ENCODE measurements at places on chromosomes 7 and 10.

- no peak for DNase-seq
Measured at GRCh38 chr7:101155303-101155702, 1.0 kb downstream of the AP1S1 start.

DNA sequence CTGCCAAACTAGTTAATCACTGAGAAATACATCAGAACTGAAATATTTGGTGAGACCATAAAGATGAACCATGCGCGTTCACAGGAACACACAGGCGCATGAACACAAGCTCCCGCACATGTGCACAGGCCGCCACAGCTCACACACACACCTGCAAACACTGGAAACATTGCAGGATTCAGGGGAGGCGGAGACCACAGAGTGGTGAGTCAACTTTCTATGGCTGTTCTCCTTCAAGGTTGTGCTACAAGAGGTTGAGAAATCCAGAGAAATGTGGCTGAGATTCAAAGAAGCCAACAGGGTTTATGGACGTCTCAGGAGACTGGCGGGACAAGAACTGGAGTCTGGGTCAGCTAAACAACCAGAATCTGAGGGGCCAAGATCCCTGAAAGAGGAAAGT, 17.8 kb downstream of the ESYT2 start:
- DNase-seq, result no peak

DNA sequence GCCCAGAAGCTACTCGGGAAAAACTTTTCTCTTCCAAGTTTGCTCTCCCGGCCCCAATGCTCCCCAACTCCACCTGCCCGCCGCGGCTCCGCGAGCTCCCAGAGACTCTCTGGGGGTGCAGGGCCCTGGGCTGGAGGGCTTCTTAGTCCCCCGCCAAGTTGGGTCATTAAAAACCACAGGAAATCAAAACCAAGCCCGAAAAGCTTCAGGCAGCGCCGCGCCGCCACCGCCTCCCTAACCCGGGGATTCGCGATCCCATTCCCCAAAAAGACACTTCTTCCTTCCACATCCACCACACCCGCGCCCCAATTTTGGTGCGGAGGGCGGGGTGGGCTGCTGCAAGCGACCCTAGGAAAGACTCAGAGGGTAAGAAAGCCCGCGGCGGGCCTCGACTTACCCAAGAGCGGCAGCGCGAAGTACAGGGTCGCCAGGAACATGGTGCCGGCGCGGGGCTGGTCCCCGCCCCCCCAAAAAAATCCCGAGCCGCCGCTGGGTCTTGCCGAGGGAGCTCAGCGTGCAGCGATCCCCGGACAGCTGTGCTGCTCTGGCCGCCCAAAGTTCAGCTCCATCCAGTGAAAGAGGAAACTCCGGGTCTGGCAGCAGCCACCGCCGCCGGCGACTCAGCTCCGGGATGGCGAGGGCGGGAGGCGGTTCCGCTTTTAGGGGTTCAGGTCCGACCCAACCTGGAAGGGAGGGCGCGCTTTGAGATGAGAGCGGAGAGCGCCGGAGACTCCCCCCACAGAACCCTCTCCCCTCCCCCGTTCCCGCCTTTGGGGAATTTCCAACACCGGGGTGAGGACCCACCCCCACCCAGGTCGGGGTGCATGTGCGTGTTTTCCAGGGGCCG, 1.2 kb downstream of the GFRA1 start:
- no peak for DNase-seq

DNA sequence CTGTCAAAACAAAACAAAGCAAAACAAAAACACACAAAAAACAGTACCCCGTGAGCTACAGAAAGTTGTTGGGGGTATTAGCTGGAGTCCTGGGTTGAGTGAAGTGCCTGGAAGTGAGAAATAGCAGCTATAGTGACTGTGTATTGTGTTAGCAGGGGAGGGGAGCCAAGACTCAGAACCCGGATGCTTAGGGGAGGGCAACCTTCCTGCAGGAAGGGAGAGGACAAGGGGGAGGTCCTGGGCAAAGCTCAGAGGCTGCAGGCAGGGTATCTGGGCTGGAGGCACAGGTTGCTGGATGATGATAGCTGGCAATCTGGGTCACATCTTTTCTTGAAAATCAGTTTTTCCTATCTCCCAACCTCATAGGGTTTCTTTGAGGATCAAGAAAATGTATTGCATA, 75.8 kb upstream of the PARD3 start:
- no peak for DNase-seq
